Chondrocyte (in vitro differentiated cells): ENCODE measurements at places on chromosomes 7 and 10.

- no peak for DNase-seq
Measured at GRCh38 chr10:33507662-33508425, 173.4 kb upstream of the NRP1 start.

GRCh38 chr10:117531371-117532002 lies 11.1 kb upstream of the EMX2 start:
- no peak for DNase-seq

- DNase-seq: peak; percentile 54
Measured at GRCh38 chr7:157807510-157807909, 470.7 kb downstream of the DNAJB6 start.

GRCh38 chr10:110825508-110825907 lies 46.2 kb upstream of the PDCD4 start:
- DNase-seq: no peak

DNA sequence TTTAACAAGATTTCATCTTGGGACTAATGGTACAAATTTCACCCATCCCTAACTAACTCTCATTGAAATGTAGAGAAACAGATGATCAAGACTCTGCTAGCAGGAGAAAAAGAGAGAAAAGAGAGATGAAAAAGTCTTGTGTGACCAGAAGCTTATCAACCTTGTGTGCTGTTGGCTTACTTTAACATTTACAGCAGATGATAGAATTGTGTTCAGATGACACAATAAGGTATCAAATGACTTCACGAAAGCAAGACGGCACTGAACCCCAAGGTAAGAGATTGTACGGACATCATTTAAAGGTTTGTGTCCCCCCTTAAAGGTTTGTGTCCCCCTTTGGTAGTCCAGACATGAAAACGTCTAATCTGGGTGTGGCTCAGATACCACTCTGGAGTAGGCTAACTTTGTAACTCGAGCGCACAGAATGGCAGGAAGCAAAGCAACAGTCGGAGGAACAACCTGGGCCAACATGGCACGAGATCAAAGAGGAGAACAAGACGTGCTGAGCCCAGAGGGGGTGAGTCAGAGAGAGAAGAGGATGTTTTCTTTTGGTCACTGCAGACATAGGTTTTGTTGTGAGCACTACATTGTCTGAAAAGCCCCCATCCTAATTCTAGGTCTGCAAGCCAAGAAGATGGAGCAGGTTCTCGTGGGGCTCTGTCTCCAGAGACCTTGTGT lies 10.4 kb upstream of the LMBR1 start:
- DNase-seq: no peak
